ENCODE measurements at places on chromosomes 12 and 14.

DNA sequence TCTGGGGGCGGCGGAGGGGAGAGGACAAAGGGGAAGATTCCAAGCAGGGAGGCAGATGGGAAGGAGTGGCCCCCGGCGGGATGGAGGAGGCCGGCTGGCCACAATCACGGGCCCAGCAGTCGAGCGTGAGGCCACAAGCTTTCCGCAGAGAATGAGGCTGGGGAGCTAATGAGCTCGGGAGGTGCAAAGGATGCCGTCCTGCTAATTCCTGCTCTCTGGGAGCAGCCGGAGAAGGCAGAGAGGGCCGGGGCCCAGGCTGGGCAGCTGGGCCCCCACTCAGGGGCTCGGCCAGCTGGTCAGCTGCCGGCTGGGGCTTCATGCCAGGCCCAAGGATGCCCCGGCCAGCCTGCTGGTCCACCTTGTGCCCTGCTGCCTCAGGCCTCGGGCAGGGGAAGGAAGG lies 98.1 kb upstream of the LHX5 start:
- no peak for DNase-seq

DNA sequence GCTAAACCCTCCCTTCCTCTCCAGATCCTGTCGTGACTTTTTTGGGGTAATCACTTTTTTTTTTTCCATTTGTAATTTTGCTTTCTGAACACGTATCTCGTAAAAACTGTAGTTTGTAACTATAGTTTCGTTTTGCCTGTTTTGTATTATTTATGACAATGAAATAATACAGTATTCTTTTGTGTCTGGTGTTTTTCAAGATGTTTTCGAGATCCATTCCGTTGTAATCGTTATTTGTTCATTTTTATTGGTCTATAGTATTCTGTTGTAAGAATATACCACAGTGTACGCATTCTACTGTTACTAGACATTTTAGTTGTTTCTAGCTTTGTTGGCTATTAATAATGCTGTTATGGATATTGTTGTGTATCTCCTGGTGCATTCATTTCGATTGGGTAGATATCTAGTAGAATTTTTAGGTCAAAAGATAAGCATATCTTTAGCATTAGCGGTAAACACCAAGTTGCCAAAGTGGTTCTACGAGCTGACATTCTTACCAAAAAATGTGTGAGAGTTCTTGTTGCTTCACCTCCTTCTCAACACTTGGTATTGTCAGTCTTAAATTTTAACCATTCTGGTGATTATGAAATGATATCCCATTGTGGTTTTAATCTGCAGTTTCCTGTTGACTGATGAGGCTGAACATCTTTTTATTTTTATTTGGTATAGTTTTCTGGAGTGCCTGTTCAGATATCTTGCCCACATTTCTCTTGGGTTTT lies 92.3 kb upstream of the EVL start:
- no peak for DNase-seq

DNA sequence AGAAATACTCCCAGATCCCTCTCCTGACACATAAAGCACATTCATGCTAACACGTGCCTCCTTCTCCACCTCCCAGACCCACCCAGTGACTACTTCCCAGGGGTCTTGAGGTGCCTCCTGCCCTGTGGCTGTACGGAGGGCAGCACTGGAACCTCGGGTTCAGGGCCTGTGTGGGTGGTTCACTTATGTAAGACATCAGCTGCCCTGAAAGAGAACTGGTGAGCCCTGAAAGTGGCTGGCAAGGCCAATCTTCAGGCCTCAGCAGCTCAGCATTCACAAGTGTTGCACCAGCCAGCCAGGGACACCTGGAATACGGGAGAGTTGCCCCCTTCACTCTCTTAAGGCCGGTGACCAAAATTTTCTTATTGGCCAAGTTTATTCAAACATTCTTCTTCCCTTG lies 38.9 kb upstream of the NTF3 start:
- DNase-seq = peak; percentile 44

- no peak for DNase-seq
Observed at GRCh38 chr12:65462484-65462883, 184.0 kb downstream of the MSRB3 start.

DNA sequence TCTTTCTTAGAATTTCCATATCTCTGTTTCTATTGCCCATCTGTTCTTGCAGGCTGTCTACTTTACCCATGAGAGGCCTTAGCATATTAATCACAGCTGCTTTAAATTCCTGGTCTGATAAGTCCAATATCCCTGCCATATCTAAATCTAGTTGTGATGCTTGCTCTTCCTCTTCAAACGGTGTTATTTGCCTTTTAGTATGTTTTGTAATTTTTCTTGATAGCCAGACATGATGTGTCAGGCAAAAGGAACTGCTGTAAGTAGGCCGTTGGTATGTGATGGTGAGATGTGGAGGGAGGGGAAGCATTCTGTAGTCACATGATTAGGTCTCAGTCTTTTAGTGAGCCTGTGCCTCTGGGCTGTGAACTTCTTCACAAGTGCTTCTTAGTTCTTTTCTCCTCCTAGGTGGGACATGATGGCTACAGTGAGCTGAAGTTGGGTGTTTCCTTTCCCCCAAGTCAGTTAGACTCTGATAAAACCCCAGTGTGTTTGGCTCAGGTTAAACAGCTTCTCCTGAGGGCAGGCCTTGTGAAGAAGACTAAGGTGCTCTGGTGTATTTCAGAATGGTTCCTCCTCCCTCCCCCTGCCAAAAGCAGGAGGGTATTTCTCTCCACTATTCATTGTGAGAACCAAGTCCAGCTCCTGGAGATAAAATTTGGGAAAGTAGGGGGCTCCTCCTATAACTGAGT lies 195.9 kb upstream of the PARP11 start:
- no peak for DNase-seq

DNA sequence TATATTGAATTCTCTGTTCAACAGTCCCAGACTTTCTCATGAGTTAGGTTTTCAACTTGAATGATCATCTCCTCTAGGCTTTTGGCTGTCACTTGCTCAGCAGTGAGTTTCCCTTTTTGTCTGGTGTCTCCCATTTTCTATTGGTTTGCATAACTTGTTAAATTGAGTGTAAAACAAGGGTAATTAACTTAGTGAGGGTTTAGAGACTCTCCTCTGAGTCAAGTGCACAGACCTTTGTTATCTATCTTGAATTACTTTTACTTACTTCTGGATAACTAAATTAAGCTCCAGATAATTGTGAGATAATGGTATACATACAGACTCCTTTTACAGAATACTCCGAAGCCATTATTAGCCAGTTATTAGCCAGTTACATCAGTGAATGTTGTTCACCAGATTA lies 22.0 kb downstream of the MLXIP start:
- DNase-seq = no peak

DNA sequence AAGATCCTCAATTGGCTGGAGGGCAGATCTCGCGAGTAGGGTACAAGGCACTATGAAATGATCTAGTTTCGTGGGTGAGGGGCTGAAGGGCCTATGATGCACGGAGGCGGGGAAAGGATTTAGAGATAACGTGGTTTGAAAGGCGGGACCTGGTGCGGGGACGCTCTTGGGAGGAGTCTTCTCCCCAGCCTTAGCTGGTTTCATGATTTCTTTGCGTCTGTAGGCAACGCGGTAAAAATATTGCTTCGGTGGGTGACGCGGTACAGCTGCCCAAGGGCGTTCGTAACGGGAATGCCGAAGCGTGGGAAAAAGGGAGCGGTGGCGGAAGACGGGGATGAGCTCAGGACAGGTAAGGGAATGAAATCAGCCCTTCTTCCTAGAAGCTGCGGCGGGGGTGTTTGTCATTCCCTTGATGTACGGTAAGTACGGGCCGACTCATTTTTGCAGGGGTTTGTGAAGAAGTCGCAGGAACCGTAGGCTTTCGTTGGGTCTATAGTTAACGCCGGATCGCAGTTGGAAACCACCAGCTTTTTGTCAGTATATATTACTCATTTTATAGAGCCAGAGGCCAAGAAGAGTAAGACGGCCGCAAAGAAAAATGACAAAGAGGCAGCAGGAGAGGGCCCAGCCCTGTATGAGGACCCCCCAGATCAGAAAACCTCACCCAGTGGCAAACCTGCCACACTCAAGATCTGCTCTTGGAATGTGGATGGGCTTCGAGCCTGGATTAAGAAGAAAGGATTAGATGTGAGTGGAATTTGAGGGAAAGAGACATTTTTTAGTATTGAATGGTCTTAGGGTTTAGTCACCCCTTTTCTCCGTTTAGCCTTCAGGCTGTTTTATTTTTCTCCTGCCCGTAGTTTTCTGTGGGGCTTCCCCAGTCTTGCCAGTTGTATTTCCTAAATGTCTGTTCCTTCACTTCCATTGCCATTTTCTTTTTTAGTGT lies 602 bp downstream of the APEX1 start:
- DNase-seq = no peak

- no peak for DNase-seq
Observed at GRCh38 chr12:50056639-50056976, 788 bp upstream of the ASIC1 start.

- DNase-seq = no peak
Observed at GRCh38 chr14:90536511-90537191, 139.8 kb downstream of the CALM1 start.

GRCh38 chr14:43503508-43503907 lies 1003.6 kb downstream of the FSCB start:
- no peak for DNase-seq

DNA sequence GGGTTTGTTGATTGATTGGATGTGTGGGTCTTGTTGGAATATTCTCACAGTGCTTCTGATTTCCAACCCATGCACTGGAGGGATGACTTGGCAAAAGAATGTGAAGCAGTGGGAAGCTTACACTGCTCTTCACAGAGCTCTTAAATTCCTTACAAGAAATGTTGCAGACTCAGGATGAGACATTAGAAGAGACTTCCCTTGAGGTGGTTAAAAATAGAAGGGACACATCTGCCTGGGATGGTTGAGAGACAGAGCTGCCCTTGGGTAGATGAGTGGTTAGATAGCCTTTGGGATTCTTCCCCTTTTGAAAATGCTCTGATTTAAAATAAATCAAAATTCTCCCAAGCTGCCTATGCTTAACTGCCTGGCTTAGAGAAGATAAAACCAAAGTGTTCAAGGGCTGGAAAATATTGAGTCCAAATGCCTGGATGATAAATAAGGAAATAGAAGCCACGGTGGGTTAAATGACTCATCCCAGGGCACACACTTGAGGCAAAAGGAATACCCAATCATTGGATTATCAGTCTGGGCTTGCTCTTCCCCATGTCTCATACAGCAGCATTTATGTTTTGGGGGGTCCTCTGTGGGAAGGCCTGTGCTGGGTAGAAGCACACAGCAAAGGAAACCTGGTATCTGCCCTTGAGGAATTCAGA lies 264.3 kb downstream of the AKAP6 start:
- no peak for DNase-seq

- DNase-seq = no peak
Observed at GRCh38 chr14:98964171-98964570, 307.8 kb downstream of the BCL11B start.

DNA sequence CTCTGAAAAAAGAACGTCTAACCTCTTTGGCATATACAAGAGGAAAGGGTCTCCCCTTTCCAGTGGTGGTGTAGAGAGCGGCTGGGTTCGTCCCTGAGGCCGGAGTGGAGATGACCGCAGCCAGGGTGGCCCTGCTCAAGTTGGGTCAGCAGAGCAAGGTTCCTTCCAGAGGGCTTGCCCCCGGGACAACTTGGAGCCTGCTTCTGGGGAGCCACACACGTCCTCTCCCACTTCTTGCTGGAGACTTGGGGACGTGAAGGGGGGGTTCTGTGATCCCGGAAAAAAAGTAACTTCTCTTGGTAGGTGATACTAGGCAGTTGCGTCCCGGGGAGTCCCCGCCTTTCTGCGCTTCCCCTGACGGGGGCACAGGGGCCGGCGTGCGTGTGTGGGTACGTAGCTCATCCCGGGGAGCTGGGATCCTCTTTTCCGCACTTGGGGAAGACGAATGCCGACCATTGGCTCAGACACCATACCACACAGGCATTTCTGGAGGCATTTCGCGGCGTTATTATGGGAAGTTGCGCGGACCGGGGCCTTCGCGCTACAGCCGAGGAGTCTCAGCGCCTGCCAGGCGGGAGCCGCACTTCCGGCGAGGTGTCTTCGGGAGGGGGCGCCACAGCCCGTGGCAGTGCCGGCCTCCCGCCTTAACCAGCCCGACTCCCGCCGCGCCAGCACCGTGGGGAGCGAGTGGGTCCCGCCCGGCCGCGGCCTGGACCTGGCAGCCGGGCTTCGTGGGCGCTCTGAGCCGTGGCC lies 14.8 kb upstream of the PAX9 start:
- DNase-seq = peak; percentile 83

DNA sequence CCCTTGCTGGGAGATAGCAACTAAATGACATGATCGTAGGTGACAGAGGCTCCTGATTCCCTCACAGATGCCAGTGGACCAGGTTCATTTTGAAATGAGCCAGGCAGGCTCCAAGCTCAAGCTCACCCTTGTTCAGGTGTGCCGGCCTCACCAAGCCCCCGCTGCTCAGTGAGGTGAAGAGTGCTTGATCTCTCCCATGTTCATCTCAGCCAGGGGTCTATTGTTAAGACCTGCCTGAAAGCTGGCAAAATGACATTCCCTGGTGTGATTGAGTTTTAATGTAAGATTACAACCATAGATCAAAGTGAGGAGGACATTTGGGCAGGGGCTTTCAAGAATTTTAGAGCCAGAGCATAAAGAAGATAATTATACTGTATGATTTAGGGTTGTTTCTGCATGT lies 497.9 kb downstream of the EGLN3 start:
- DNase-seq = peak; percentile 51

GRCh38 chr14:21796916-21797315 lies 123.3 kb upstream of the OR4E1 start:
- peak; percentile 71 for DNase-seq

DNA sequence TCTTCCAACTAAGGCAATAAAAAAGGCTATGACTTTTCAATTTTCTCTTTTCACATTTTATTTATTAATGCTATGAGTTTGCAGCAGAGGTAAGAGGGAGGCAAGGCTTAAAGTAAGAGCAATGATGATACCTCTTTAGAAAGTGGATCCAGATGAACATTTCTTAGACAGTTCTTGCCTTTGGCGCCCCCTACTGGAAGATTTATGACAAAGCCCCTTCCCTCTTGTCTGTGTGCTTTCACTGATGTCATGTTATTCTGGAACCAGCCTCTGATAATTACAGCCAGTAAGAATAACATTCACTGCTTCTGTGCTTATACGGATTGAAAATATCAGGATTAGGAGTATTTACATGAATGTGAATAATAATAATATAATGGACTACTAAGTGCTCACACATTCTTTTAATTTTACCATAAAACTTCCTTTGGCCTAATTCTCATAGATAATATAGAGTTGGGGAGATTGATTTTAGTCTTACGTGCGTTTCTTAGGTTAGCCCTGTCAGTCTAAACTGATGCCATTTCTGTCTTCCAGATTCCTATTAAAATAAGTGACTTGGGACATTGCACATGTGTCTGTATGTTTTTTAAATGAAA lies 1929.9 kb upstream of the SEL1L start:
- peak; percentile 79 for DNase-seq

- DNase-seq = no peak
Observed at GRCh38 chr12:108995370-108995992, 25.4 kb downstream of the SVOP start.

- no peak for DNase-seq
Observed at GRCh38 chr12:107493666-107494065, 191.9 kb upstream of the PWP1 start.

GRCh38 chr12:71503579-71504391 lies 64.2 kb downstream of the LGR5 start:
- no peak for DNase-seq

GRCh38 chr14:64401949-64402348 lies 13.8 kb downstream of the MTHFD1 start:
- DNase-seq = no peak

GRCh38 chr12:86196465-86196864 lies 59.7 kb downstream of the MGAT4C start:
- DNase-seq = no peak

- no peak for DNase-seq
Observed at GRCh38 chr14:90567991-90568390, 171.2 kb downstream of the CALM1 start.
